ENCODE measurements at places on chromosomes 2 and 18.

DNA sequence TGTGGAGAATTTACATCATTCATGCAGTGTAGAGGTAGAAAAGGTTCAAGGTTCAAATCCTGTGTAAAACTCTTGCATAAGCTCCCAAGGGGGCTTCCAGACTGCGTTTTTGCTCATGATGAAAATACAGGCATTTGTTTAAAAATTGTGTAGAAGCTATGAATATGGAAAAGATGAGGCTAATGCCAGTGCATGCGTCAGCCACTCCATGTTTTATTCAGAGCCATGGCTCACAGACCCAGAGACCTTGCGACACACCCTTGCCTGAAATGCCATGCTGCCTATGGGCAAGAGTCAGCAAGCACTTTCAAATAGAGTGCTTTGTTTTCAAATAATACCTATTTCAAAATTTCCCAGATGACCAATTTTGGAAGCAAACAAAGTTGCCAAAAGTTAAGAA, 262.3 kb downstream of the TRIB2 start:
- DNase-seq: no peak

- DNase-seq: no peak
Observed at GRCh38 chr2:83058683-83059082, 1400.4 kb downstream of the SUCLG1 start.

- DNase-seq: peak; percentile 17
Observed at GRCh38 chr2:39127973-39128372, 7.1 kb upstream of the SOS1 start.

- DNase-seq: no peak
Observed at GRCh38 chr18:3717376-3718025, 267.5 kb downstream of the TGIF1 start.

DNA sequence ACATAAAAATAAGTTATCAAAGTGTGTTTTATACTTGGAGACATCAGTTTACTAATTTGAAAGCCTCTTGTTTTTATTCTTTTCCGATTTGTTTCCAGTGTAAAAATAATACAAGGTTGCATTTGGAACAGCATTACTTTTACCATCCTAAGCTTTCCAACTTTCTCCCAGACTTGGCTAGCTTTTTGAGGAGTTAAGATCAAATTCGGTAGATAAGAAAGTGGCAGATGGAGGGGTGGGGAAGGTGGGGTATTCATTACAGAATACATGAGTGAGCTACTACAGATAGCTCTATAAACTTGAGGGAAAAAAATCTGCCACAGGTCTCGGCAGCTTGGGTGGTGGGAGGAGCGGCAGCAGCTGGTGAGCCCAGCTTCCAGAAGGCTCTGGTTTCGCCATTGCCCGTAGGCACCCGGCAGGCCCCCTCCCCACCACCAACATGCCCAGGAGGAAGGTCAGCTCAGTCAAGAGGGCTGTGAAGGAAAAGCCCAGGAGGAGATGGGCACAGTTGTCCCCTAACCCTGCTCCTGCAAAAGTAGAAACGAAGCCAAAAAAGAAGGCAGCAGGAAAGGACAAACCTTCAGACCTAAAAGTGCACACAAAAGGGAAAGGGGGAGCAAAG, 18.6 kb upstream of the RMC1 start:
- DNase-seq: no peak

DNA sequence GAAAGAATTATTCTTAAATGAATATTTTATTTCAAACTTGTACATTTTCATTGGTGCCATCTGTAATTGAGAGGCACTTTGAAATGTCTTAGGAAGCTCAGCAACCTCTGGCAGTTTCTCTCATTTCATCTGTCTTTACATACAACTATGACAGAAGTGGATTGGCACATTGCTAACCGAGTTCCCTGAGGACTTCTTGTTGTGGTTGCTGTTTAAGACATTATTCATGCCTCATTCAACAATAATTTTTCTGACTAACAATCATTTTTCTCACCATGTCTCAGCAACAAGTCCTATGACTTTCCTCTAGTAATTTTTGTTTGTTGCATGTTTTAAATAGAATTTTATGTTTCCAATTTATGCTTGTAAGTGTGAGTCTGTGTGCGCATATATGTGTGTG, 284.0 kb upstream of the CWC22 start:
- no peak for DNase-seq

DNA sequence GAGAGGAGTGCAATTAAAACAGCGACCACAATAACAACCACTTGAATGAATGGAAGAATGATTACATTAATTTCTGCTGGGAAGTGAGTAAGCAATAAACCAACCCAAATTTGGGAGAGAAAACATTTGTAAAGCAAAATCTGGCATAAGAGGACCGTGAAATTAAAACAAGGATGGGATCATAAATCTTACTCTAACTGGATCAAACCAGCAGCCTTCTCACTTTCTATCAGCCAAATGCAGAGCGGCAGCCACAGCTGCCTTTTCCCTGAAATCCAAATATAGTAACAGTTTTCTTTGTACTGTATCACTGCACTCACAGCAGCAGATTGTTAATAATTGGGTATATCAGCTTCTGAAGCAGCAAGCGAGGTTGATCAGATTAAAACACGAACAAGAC, 245.2 kb upstream of the REG3G start:
- DNase-seq: no peak

GRCh38 chr2:107808959-107809358, 17.7 kb upstream of the RGPD4 start:
- DNase-seq: no peak

DNA sequence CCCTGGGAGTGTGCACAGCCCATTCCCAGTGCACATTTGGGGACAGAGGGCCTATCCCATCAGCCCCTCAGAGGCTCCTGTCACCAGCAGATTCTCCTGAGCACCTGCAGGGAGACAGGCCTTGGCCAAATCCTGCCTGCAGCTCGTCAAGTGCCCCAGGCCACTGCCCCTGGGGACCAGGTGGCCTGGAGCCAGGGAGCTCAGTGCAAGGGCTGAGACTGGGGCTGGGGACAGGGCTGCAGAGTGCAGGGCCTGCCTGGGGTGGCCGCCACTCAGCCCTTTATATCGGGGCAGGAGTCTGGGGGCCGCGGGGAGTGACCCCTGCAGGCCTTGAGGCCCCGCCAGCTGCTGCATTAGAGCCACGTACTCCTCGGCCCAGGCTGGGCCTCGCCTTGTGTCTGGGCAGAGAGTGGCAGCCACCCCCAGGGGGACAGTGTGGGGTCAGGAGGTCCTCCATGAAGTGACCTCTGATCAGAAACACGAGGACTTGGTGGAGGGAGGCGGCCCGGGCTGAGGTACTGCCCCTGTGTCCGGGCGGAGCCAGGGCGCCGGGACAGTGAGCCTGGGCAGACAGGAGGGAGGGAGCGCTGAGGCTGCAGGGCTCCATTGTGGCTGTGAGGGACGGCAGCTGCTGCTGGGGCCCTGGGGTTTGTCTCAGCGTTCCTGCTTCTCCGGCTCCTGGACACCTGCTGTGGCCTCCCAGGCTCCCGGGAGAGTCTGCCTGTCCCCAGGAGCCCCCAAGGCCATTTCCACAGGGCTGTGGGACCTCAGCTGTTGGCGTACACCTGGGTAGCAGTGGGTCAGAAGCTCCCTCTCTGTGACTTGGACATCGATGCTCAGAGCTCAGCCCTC, 24.2 kb downstream of the GPC1 start:
- no peak for DNase-seq

- no peak for DNase-seq
Observed at GRCh38 chr2:1802046-1802445, 57.7 kb upstream of the PXDN start.

- DNase-seq: no peak
Observed at GRCh38 chr2:158733430-158733755, 61.7 kb upstream of the DAPL1 start.

GRCh38 chr2:150136893-150137292, 350.6 kb downstream of the RND3 start:
- DNase-seq: no peak

- peak; percentile 49 for DNase-seq
Observed at GRCh38 chr2:239326831-239327535, 73.8 kb downstream of the HDAC4 start.

DNA sequence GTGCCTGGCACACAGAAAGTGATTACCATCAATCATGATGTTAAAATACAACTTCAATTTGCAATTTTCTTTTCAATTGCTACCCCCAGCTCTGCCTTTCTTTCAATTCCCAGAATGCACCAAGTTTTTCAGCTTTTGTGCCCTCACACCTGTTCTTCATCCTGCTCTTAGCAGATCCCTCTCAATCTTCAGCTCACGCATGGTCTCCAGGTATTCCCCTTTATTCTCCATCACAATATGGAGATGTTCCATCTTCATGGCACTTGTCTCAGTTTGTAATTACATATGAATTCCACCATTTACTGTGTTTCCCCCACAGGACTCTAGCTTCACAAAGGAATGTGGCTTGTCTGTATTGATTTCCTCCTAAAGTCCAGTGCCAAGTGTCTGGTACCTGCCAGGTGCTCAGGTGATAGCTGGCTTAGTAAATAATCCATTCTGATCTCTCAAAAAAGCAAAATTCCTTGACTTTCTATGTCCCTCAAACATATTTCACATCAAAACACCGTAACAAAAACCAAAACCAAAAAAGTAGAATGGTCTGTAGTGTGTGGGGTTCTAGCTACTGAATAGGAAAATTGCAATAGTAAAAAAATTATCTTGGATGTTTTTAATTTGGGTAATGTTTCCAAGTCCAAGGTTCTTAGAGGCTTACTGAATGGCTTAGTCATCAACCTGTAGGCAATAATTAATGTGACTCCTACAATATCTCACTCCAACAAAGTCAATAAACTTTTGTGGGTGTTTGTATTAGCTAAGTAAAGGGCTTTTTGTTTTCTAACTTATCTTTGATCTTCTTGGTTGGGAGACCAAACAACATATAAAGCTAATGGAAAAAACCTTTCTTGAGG, 2.9 kb upstream of the INSIG2 start:
- DNase-seq: no peak

DNA sequence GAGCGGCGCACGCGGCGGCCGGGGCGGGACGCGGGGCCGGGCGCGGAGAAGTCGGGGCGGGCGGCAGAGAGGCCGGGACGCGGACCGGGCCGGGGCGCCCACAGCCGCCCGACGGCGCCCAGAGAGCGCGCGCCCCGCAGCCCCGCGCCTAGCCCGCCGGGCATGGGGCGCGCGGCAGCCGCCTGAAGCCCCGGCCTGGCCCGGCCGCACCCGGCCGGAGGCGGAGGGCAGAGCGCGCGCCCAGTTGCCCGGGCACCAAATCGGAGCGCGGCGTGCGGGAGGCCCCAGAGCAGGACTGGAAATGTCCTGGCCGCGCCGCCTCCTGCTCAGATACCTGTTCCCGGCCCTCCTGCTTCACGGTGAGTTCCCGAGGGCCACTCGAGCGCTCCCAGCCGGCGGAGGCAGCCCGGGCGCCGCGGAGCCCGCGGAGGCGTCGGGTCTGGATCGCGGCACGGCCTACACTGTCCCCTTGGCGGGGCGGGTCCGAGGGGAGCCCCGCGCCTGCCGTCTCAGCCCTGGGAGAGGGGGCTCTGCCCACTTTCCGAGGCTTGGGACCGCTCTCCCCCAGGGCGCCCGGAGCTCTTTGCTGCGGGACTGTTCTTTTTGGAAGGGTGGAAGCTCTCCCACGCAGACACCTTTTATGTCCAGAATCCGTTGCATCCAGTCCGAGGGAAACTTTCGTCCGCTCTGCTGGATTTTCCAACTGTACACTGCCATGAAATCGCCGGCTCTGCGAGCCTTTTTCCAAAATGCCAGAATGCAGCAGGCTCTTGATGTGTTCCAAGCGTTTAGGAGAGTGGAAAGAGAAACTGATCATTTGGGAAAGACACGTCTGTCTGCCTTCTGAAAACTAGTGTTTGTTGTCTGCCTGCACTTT, 484 bp downstream of the APCDD1 start:
- DNase-seq: no peak

DNA sequence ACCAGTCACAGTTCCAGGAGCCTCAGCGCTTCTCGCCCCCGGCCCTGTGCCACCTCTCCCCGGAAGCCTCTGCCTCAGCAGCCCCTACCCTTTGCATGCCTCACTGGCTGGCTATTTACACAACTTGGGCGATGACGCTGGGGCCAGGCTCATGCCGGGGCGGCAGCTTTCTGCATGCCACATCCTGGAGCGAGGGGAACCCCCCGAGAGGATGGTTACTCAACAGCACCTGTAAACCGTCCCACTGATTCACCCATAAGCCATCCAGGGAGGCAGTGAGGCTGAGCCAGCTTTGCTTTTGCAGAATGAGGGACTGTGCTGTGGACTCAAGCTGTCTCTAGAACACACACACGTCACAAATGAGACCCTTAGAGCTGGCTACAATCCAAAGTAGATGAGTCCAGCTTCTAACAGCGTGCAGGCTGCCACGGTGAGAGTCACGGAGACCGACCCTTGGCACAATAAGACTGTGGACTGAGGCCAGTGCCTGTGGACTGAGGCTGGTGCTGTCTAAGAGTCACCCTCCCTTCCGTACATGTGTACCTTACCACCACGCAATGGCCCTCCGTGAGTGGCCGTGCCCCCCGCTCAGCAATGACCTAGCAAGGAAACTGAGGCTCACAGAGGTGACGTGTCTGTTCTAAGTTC, 45.6 kb upstream of the ODC1 start:
- peak; percentile 59 for DNase-seq

DNA sequence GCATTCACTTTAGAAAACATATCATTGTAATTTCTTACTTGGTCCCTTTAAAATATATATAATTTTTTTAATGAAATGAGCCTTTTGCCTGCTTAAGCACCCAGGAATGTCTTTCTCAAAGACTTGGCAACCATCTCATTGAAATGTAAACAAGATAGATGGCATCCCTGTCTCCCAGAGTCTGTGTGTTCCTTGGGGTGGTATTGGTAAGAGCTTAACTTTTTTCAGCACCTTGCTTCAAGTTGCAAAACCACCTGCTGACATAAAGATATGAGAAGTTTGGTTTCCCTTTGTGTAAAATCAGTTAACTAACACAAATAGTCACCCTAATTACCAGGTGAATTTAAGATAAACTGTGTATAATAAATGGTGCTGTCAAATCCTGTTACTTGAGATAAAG, 266.9 kb downstream of the DSC3 start:
- DNase-seq: no peak

DNA sequence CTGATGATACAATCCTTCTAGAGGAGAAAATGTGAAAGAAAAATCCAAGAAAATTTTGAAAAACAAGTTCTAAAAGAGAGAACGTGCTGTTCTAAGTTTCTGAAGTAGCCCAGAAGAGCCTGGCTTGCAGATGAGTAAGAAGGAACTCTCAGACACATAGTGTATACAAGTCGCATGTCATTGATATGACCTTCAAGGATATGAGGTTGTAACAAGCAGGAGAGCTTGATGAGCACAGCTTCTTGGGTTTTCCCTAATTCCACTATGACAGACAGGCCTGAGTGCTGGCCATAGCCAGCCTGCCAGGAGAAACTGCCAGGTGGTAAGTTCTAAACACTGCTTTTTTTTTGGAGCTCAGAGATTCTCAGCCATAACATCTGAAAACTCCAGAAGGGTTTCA, 235.7 kb upstream of the SIX2 start:
- DNase-seq: no peak

All from activated T-cell treated with anti-CD3 and anti-CD28 coated beads for 1 hour (primary cell).